ENCODE measurements at places on chromosomes 3 and 15.

DNA sequence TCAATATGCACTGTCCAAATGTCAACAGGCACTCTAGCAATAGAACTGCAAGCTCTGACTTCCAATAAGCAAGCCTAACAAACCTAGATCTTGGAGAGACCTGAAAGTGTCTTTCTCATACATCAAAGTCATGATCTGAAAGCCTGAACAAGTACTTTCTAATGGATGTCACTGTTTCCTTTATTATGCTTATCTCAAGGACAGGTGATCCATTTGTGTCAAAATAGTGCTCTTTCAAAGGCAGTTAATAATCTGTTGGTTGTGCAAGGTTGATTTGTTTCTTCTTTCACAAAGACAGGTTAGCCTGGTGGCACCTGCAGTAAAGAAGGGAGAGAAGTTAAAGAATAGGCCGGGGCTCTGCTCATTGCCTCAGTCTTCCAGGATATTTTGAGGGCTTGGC is 146.8 kb downstream of the EPHB1 start:
- no peak for DNase-seq

GRCh38 chr3:176919836-176920765 is 277.2 kb downstream of the TBL1XR1 start:
- DNase-seq, result no peak

DNA sequence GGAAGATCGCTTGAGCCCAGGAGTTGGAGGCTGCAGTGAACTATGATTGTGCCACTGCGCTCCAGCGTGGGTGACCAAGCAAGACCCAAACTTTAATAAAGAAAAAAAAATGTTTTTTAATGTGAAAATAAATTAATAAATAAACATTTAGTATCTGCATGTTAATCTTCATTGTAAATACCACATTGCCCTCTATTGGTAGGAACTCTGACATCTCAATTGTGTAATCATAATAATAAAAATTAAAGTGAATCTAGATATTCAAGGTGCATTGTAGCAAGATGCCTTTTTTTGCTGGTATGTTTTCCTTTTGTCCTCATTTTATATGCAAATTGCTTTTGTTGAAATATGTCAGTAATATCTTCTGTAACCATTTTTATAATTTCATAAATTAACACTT is 95.0 kb upstream of the LIMD1 start:
- peak; percentile 78 for DNase-seq

- no peak for DNase-seq
These were observed 304.4 kb downstream of the FGF12 start for GRCh38 chr3:192422997-192423342.

- no peak for DNase-seq
These were observed 610.8 kb downstream of the NTRK3 start for GRCh38 chr15:87645723-87646122.

GRCh38 chr3:114685161-114685560 is 391.3 kb downstream of the TIGIT start:
- no peak for DNase-seq

DNA sequence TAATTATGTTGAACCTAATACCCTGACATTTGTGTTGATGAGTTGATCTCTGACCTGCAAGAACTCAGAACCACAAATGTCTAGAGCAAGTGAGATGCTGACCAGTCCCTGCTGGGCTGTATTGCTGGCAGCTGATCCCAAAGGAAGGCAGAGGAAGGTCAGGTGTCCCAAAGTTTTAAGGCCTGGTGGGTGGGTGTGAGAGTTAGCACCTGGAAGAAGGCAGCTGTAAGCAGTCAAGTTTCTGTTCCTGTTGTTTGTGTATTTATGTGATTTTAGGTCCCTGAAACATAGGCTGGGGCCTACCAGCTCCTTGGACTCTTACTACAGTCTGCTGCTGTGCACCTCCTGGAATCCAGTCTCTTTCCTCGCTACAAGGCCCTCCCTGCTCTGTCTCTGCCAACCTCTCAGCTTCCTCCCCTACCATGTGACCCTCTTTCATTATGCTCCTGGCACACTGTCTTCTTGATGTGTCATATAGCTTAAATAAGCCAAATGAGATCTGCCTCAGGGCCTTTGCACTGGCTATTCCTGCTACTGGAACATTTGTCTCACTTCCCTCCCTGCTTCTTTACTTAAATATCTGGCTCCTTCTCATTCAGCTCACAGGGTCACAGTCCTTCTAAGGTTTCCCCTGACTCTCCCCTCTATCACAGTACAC is 31.0 kb upstream of the ATOSA start:
- DNase-seq, result no peak

DNA sequence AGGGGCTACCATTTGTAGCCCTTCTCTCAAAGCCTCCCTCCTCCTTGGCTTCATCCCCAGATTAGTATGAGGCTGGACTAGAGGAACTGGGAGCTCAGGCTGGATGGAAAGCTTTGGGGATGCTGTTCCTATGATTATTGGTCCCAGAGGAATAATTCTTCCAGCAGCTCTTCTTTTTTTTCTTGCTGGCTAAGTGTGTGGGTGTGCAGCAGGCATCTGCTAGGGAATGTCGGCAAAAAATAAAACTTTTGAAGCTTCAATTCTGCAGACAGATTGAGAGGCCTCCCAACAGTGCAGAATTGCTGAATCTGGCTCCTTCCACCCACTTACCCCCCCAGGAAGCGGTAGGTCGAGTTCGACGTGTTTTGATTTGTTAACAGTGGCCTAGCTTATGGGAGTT is 138.5 kb upstream of the ANKRD28 start:
- DNase-seq, result no peak

GRCh38 chr3:112539825-112540650 is 21.7 kb downstream of the ATG3 start:
- DNase-seq, result peak; percentile 81

GRCh38 chr15:37034392-37034791 is 66.0 kb downstream of the MEIS2 start:
- DNase-seq, result no peak

- DNase-seq, result no peak
These were observed 864.3 kb downstream of the NSUN3 start for GRCh38 chr3:94927175-94927574.

DNA sequence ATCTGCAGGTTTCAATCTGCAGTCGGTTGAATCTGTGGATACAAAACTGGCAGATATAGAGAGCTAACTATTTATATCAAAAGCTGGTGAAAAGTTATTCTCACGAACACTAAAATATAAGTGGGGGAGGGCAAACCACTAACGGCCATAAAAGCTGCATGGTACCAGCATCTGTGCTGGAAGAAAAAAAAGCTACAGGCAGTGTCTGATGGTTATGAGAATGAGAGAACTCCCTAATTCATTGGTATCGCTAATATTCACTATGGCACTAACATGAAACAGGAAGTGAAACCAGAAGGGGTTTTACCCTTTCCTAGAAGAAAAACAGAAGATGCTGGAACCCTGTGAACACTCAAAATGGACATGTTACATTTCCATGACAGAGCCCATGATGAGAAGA is 15.9 kb downstream of the CEP70 start:
- peak; percentile 75 for DNase-seq

DNA sequence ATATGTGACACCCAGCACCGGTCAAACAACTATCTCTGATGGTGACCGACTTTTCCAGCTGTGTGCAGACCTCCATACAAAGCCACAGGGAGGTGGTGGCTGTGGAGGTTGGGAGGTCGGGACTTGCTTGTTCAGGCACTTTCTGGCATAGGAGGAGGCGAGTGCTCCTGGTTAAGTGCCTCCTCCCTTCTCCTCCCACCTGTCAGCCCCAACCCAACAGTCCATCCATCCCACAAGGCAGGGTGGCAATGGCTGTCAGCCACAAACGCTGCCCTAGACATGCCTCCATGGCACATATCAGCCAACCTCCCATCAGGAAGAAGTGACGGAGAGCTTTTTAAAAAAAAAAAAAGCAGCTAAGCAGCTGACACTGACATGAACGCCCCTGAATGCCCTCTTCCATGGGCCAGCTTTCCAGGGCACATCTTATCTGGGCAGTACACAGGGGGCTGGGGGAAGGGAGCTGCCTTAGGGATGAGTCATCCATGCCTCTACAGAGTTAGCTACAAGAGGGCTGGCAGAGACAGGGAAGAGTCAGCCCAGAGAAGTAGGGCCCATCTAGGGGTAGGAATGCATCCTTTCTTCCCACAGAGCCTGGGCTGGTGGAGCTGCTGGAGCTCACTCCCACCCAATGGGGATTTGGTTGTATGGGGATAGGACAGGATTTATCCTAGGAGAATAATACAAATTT is 41.2 kb downstream of the CCDC12 start:
- DNase-seq, result peak; percentile 56

DNA sequence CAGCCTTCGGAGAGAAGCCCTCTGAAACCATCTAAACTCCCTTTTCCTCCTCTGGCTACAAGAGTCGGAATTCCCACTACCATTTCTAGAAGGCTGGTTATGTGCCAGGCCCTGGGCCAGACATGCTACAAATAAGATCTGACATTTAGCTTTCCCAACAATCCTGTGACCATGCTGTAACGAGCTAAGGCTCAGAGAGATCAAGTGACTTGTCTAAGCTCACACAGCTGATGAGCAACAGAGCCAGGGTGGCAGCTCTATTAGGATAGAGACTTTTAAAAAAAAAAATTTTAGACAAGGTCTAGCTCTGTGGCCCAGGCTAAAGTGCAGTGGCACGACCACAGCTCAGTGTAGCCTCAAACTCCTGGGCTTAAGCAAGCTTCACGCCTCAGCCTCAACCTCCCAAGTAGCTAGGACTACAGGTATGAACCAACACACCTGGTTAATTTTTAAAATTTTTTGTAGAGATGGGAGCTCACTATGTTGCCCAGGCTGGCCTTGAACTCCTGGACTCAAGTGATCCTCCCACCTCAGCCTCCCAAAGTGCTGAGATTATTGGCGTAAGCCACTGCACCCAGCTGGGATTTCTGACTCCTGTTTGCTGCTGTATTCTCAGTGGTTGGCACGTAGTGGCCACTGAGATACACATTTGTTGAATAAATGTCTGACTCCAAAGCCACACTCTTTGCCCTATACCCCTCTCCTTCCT is 34.6 kb downstream of the LSM3 start:
- DNase-seq, result no peak

DNA sequence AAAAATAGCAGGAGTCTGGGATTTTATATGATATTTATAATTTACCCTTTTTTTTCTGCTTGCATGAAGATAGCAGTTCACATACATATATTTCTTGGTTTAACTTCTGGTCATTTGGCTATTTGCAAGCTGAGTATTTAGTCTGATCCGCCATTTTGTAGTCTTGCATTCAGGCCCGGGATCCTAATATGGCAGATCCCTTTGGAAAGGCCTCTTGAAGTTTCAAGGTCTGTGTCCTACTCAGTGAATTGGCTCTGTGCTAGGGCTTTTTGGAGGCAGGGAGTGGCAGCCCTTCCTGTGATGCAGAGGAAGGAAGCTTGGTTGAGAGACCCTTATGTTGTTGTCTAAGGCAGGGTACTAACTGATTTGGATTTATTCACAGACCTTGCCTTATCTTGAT is 2.9 kb downstream of the SNRPN start:
- no peak for DNase-seq

DNA sequence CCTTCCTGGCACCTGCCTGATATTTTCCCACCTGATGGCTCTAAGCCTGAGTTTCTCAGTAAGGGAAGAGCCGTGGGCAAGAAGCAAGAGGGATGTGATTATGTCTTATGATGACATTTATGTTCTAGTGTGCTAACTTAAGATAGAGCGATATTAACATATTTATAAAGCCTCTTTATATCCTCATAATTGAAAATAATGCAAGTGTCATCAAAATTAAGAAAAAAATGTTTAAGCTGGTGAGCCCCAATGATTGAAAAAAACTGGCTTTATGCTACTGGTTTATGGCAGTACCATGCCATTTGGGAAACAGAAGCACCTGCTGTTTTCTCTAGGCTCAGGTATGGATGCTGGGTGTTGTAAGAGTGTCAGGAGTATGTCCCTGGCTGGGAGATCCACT is 431.5 kb upstream of the TPM1 start:
- DNase-seq, result no peak
